AG09309 (cell line): ENCODE measurements at places on chromosomes 13 and 19.

DNA sequence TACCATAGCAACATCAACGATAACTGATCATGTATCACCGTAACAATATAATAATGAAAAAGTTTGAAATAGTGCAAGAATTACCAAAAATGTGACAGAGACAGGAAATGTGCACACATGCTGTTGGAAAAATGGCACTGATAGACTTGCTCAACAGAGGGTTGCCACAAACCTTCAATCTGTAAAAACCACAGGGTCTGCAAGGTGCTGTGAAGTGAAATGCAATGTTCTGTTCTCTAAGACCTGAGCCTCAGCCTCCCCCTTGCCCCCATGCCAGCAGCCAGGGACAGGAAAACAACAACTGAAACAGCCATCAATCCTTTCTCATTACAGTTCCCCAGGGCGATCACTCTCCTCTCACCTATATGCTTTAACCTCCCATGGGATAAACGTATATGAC is 88.4 kb downstream of the USP12 start:
- DNase-seq, result no peak

DNA sequence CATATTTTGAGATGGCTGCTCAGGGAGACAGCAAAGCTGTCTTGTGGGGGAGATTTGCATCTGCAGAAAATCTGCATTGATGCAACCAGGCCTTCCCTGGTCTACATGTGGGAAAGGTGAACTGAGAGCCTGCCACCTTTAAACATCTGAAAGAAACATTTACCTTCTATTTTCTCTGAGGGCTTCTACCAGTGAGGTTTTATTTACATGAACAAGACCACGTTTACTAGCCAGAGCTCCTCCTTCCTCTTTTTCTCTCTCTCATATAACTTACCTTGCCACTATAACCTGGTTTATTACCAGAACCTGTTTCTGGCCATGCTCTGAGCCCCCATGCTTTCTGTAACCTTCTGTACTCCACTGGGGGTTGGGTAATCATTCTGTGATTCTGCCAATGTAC is 14.4 kb upstream of the RUBCNL start:
- no peak for DNase-seq

DNA sequence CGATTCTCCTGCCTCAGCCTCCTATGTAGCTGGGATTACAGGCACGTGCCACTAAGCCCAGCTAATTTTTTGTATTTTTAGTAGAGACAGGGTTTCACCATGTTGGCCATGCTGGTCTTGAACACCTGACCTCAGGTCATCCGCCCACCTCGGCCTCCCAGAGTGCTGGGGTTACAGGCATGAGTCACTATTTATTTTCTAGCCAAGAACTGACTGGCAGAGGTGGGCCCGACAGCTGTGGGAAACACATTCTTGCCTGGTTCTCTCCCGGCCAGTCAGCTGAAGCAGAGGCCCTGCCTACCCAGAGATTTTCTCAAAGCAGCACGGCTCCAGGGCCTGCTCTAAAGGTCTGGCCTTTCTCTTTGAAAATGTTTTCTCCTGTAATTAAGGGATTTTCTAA is 108.0 kb downstream of the KCTD15 start:
- DNase-seq, result no peak

DNA sequence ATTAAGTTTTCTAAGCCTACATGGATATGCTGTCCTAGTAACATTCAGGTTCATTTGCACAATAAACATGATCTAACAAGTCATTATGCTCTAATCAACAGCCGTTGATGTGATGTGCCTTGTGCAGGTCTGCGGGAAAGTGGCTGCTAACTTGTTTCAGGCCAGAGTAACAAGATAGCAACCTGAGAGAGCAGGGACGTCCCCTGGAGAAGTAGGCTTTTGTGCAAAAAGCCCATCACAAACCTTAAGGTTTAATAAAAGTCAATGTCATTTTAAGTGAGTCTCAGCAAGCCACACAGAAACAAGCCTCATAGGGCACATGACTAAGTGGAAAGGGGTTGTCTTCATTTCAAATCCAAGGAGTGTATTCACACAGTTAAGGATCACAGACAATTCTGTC is 17.6 kb downstream of the FOXO1 start:
- no peak for DNase-seq

DNA sequence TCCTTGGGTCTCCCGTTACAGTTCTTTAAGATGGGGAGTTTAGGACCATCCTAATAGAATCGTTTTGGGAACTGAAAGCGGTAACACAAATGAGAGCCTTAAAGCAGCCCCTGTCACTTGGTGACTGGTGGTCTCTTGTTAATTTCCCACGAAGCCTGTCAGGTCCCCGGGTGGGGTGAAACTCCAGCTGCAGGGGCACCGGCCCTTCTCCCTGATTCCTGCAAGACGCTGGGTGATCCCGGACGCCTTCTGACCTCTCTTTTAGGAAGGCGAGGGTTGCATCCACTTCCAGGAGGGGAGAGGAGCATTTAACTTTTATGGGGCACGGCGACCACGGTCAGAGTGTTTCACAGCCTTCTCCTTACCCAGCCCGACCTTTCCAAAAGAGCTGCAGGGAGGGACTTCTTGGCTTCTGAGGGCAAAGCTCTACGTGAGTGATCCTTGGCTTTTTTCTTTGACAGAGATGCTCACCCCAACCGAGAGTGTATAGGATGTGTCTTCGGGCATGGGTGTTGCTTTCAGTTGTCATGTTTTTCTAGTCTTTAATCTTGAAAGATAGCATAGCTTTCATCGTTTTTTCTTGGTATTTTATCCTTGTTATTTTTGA is 688 bp downstream of the ZNF225 start:
- no peak for DNase-seq

- no peak for DNase-seq
These were observed 1.2 kb upstream of the SPATA13 start for GRCh38 chr13:24159357-24159756.

- peak; percentile 29 for DNase-seq
These were observed 474 bp upstream of the IFT88 start for GRCh38 chr13:20566468-20566897.

DNA sequence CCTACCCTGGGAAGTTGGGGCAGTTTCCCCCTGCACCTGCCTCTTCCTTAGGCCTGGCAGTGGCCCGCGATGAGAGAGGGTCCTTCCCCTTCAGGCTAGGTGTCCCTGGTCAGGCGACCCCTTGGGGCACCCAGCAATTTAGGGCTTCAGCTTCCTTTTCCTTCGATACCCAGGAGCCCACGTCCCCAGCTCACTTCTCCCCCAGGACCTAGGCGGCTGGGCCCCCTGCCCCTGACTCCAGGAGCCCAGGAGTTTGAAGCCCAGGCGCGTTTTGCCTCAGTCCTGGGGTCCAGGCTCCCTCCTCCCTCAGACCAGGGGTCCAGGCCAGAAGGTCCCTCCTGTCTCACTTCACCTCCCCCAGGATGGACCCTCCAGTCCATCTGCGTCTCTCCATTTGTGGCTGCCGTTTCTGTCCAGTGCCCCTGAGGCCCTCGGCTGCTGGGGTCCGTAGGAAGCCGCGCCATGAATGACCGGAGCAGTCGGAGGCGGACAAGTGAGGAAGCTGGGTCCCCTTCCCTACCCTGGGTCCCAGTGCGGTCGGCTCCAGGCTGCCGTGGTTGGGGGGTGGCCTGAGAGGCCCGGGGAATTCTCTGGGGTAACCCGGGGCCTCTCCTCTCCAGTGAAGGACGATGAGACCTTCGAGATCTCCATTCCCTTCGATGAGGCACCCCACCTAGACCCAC is 714 bp downstream of the CCDC106 start:
- DNase-seq, result no peak

GRCh38 chr19:722553-723101 is 13.9 kb downstream of the PALM start:
- DNase-seq, result no peak

DNA sequence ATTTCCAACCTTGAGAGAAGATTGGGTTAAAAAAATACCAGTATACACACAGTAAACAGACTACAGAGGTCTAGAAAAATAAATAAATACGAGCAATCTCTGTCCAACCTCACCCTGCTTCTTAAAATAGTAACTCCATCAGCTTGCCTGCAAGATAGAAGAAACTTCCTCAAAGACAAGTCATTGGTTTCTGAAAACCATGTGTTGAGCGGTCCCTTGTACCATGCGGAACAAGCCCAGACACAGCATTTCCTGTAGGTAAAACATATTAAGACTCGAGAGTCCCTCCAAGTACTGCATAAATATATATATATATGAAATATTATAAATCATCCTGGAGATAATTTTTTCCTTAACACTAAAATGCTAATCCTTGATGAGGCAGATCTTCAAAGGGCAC is 157.4 kb downstream of the MZT1 start:
- DNase-seq, result no peak

- DNase-seq, result no peak
These were observed 14.7 kb downstream of the NHLRC3 start for GRCh38 chr13:39052944-39053343.

GRCh38 chr13:40185414-40185813 is 481.0 kb downstream of the FOXO1 start:
- no peak for DNase-seq

DNA sequence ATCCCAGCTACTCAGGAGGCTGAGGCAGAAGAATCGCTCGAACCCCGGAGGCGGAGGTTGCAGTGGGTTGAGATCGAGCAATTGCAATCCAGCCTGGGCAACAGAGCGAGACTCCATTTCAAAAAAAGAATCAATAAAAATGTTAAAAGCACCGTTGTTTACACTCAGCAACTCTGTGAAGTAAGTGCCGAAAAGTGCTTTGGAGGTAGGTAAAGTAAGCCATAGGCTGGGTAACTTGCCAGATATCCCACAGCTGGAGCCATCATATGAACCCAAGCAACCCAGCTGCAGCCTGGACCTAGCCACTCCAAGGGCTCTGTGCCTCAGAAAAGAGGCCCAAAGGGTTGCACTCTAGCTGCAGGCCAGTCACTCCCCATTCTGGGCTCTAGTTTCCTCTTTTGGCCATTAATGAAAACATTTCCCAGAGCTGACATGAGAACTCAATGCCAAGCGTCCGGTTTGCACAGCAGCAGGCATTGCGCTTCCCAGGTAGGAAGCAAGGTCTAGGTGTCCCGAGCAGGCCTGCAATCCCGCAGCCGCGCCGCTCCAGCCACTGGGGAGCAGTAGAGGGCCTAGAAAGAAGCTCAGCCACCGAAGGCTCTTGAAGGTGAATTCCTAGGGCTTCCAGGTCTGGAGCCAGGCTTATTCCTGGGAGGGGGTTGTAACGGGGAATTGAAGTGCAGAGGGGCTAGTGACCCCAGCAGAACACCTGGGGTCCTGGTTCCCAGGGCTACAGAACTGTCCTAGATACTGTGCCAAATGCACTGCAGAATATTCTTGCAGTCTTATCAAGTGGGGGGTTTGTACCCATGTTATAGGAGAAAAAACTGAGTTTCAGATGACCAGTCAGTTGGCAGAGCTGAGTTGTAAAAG is 4.1 kb upstream of the CD79A start:
- DNase-seq, result no peak

- no peak for DNase-seq
These were observed 24.7 kb downstream of the KEAP1 start for GRCh38 chr19:10478476-10478875.

GRCh38 chr19:677601-678436 is 1.6 kb downstream of the FSTL3 start:
- no peak for DNase-seq

GRCh38 chr19:372306-372890 is 27.8 kb upstream of the MIER2 start:
- peak; percentile 17 for DNase-seq

DNA sequence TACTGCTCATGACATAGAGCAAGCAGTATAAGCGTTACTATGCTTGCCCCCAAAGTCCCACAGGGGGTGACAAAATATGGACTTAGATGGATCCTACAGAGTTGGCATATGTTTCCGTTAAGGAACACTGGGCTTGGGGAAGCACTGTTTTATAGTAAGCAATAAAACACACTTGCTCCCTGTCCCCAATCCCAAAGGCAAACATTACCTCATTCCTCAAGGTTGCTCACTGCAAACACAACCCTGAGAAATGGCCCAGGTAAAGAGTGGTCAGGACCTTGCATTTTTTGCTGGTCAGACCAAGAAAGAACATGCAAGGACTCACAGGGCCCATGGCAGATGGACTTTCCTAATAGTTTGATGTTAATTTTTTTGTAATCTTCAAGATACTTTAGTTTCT is 32.3 kb downstream of the UGGT2 start:
- no peak for DNase-seq

DNA sequence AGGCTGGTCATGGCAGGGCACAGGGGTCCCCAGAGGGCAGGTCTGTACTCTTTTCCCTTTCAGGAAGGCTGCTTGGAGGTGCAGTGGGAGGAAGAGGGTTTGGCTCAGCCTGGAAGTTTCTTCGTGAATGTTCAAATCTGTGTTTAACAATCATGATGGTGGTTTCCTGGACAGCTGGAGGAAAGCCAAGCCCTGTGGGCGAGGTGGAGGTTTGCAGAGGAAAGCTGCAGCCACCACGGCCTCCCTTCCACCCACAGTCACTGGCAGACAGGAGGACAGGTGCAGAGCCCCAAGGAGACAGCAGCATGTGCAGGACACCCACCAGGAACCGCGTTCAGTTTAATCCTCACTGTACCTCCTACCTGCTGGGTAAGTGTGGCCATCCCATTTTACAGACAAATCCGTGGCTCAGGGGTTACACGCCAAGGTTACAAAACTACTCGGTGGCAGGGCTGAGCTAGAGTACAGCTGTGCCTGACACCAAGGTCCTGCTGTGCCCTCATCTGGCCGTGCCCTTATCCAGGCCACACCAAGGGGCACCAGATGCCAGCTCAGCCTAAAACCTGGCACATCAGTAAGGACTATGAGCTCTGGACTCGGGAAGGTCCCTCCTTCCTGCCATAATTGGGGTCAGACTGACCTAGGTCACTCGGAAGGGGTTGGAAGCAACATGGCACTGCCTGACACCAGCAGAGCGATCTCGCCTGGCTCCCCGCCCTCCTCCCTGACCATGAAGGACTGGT is 34.1 kb downstream of the SUGP2 start:
- DNase-seq, result no peak

- no peak for DNase-seq
These were observed 10.3 kb downstream of the CBARP start for GRCh38 chr19:1227304-1228054.

DNA sequence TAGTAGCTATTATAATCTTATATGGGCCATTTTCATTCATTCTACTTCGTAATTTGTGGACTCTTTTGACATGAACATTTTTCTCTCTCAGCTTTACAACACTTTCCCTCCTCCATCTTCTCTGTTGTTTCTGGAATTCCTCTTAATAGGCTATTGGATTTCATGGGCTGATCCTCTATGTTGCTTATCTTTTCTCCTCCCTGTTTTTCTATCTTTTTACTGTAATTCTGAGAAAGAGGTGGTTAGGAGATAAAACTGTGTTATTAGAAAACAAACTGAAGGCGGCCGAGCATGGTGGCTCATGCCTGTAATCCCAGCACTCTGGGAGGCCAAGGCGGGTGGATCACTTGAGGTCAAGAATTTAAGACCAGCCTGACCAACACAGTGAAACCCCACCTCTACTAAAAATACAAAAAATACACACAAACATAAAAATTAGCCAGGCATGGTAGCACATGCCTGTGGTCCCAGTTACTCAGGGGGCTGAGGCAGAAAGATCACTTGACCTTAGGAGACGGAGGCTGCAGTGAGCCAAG is 188.1 kb downstream of the UGGT2 start:
- DNase-seq, result no peak

GRCh38 chr13:48411841-48412531 is 927 bp downstream of the LPAR6 start:
- no peak for DNase-seq

GRCh38 chr13:27928805-27929753 is 9.3 kb downstream of the PDX1 start:
- DNase-seq, result no peak
